ENCODE measurements at places on chromosomes 11 and 22. TPM values are rescaled to one million over a fixed set of nuclear protein-coding genes. Genes with fewer than 3 reads are reported as not detected.

MRGPRE gene
- 0.09 TPM for total RNA-seq

MS4A12 gene
- not detected for total RNA-seq

ENTHD1 gene
- not detected for total RNA-seq

KCNQ1 gene
- 0.66 TPM for total RNA-seq

UPK3A gene
- total RNA-seq = not detected

DDIAS gene
- 17.9 TPM for total RNA-seq

MED17 gene
- total RNA-seq = 21.6 TPM

SLC22A9 gene
- not detected for total RNA-seq

OSM gene
- not detected for total RNA-seq

CDON gene
- total RNA-seq = 2.6 TPM

HYLS1 gene
- total RNA-seq = 11.9 TPM

FIBIN gene
- total RNA-seq = 0.02 TPM

PPP6R2 gene
- total RNA-seq = 13.3 TPM

TEX12 gene
- total RNA-seq = not detected

HOATZ gene
- not detected for total RNA-seq

OR51E2 gene
- total RNA-seq = not detected

OR2AT4 gene
- not detected for total RNA-seq

CYB561A3 gene
- 35.7 TPM for total RNA-seq

SMC1B gene
- total RNA-seq = 0.03 TPM
